ENCODE measurements at places on chromosomes 6 and 20. TPM values are rescaled to one million over a fixed set of nuclear protein-coding genes. Genes with fewer than 3 reads are reported as not detected.

MUCL3 gene
- total RNA-seq = not detected

C6orf132 gene
- 0.23 TPM for total RNA-seq

RPP40 gene
- total RNA-seq = 12.2 TPM

SPDEF gene
- 0.09 TPM for total RNA-seq

SAMD3 gene
- total RNA-seq = 3.2 TPM

GGTLC1 gene
- not detected for total RNA-seq

TSBP1 gene
- total RNA-seq = not detected

MTO1 gene
- total RNA-seq = 27.9 TPM

PHF3 gene
- 44.6 TPM for total RNA-seq

CRISP3 gene
- not detected for total RNA-seq

DST gene
- total RNA-seq = 11.8 TPM

PRR18 gene
- total RNA-seq = 0.14 TPM

MRPL14 gene
- 70.3 TPM for total RNA-seq

PREP gene
- total RNA-seq = 52.9 TPM

WFDC10B gene
- total RNA-seq = not detected

RSPO4 gene
- not detected for total RNA-seq

F13A1 gene
- not detected for total RNA-seq

BPI gene
- not detected for total RNA-seq

CSNK2A1 gene
- total RNA-seq = 169 TPM

PLA2G7 gene
- total RNA-seq = not detected

LY6G5C gene
- 4.6 TPM for total RNA-seq

SEMG1 gene
- not detected for total RNA-seq
